Activated CD4-positive, alpha-beta T cell treated with anti-CD3 and anti-CD28 coated beads, Interleukin-2, amount 50 U/mL, for 24 hours (primary cell): ENCODE measurements at places on chromosomes 11 and 22.

- no peak for DNase-seq
These were observed 3.6 kb downstream of the CHADL start for GRCh38 chr22:41237036-41237706.

- peak; percentile 79 for DNase-seq
These were observed 4.4 kb upstream of the PRR5 start for GRCh38 chr22:44697423-44698141.

GRCh38 chr11:78857688-78858087 is 283.0 kb upstream of the NARS2 start:
- no peak for DNase-seq

- DNase-seq: no peak
These were observed 423.4 kb downstream of the GUCY1A2 start for GRCh38 chr11:106594751-106595351.

GRCh38 chr11:3166268-3167142 is 1.4 kb upstream of the OSBPL5 start:
- no peak for DNase-seq

DNA sequence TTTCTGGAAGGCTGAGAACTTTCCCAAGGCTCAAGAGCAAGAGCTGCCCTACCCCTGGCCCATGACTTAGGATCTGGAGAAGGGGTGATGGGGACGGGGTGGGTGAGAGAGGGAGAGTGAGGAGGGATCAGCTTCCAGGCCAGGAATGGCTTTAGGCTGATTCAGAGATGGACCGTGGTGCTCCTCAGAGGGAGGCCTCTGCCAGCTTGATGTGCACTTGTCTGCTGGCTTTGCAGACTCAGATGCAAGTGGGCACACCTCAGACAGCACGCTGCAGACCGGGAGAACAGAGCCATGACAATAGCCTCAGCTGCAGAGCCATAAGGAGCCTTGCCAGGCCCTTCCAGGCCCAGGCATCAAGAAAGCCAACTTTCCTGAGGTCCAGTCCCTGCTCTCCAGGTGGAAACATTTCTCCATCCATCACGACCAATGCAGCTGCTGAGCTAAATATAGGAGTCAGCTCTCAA is 41.3 kb downstream of the ALX4 start:
- DNase-seq: no peak
